ENCODE measurements at places on chromosomes 12 and 14. TPM values are rescaled to one million over a fixed set of nuclear protein-coding genes. Genes with fewer than 3 reads are reported as not detected.

- no peak for DNase-seq
Measured at GRCh38 chr12:68345763-68346162, 13.6 kb upstream of the MDM1 start.

The SERPINA4 gene
- 1.3 TPM for polyA plus RNA-seq

GRCh38 chr14:50398189-50398580, 1.5 kb upstream of the CDKL1 start:
- no peak for DNase-seq

DNA sequence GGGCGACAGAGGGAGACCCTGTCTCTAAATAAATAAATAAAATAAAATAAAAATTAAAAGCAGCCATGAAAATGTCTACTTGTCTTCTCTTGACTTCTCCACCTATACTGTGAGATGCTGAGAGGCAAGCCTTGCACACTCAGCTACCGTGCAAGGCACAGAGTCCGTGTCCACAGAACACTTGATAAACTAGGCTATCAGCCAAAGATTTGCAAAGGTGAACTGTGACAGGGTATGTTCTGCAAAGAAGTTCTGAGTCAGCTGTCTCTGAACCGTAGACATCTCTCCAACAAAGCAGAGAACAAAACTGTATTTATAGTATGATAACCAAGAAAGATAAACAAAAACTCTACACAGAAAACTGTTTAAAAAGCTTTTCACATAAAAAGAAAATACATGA, 35.5 kb downstream of the STXBP6 start:
- DNase-seq: no peak

The HEATR5A gene
- 15.7 TPM for polyA plus RNA-seq

DNA sequence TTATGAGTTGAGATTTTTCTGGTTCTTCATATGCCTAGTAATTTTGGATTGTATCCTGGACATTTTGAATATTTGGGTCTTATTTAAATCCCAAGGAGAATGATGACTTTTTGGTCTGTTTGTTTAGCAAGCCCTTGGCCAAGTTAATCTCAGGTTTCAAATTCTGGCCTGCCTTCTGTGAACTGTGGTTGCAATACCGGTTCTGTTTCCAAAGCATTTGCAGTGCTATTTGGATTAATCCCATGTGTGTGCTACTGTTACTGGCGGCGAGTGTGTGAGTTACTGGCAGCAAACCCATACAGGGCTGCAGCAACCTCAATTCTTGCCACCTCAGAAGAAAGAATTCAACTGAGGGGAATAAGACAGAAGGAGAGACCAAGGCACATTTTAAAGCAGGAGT, 51.1 kb downstream of the TMEM260 start:
- no peak for DNase-seq

DNA sequence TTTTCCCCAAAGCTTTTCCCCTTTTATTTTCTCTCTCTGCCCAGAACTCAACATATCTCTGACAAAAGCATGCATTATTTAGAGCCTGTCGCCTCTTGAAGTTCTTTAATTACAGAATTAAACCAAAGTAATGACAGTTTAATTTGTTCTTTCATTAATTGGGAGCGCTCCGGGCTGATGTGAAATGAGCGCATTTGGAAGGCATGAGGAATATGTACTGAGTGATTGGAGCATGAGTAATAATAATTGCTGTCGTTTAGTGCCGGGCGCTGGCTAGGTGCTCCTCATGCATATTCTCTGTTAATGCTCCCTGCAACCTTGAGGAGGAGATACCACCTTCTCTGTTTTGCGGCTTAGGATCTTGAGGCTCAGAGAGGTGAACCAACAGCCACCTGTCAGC, 120.5 kb downstream of the SLC25A47 start:
- DNase-seq: no peak

- DNase-seq: no peak
Measured at GRCh38 chr14:21038441-21039422, 3.4 kb upstream of the RNASE7 start.

The AICDA gene
- 0.54 TPM for polyA plus RNA-seq

Data from right renal pelvis (tissue), 4 donors.